ENCODE measurements at places on chromosomes 12 and 14.

- no peak for DNase-seq
These were observed 110.3 kb downstream of the DICER1 start for GRCh38 chr14:95046711-95047681.

GRCh38 chr12:22627371-22627770, 2.4 kb downstream of the ETNK1 start:
- DNase-seq = no peak

DNA sequence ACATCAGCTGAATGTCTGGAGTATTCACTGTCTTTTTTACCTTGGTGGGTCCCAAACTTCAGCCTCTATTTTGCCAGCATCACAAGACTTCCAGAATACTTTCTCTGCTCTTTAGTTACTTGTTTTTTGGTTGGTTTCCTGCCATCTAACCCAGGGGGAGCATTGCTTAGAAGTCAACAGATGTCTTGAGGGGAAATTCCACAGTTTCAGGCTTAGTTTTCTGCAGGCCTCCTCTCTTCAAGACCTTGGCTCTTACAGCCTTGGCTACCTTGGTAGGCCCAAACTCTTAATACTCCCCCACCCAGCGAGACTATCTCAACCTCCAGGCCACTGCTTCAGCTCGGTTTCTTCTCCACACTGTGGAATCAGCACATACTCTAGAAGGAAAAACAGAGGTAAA, 41.7 kb downstream of the NEDD1 start:
- no peak for DNase-seq

DNA sequence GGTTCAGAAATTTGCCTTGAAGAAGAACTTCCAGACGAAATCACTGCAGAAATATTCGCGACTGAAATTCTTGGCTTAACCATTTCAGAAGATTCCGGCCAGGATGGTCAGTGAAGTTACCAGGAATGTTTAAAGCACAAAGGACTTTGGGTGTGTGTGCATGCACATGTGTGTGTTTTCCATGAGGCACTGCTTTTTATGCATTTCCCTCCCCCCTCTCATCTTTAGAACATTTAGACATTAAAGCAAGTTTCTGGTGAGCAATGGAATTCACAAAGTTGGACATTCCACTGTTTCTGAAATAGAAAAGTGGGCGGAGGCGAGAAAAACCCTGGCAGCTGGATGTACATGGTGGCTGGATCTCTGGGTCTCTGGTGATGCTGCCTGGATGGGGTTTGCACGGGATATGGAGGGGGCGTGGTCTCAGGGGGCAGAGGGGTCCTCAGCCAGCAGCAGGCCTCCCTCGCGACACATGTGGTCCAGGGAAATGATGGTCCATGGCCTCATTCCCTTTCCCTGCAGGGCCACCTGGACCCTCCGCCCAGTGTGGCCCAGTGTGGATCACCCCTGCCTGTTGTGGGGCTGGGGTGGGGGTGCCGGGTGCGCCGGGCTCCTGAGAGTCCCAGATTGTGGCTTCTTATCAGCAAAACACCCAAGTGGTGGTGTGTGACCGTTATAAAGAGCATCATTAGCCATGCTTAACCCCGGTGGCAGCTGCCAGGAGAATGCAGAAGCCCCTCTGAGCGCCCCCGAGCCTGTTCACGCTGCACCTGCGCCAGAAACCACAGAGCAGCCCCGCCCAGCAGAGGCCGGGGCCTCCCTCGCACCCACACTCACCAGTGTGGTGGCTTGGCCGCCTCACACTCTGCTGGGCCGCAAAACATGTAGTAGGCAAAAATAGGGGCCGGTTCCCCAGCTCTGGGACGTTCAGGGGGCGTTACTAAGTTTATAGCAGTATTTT, 17.8 kb upstream of the BCL7A start:
- no peak for DNase-seq

DNA sequence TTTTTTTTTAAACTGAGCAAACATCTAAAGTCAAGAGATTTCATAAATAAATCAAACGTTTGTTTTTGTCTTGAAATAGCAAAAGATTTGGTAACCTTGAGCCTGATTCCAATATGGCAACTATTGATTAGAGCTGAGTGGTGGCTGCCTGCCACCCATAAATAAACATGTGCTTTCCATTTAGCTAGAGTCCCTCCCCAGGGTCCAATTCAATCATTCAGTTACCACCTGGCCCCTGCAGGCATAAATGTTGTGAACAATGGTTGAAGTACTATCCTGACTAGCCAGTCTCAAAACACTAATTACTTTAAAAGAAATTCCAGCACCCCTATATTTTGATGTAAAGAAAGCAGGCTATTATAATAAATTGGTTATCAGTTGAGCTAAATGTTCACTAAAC, 129.7 kb upstream of the GRIP1 start:
- DNase-seq = no peak

DNA sequence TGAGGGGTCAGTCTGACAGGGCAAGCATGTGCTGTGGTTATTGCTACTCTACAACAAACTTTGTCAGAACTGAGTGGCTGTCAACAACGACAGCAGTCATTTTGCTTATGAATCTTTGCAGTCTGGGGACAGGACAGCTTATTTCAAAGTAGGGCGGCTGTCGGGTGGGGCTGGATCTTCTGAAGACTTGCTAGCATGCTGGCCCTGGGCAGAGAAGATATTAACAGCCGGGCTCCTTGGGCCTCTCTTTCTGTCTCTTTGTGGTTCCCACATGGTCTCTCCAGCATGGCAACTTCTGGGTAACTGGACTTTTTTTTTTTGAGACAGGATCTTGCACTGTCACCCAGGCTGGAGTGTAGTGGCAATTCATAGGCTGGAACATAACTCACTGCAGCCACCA, 33.9 kb upstream of the ALDH2 start:
- DNase-seq = no peak

DNA sequence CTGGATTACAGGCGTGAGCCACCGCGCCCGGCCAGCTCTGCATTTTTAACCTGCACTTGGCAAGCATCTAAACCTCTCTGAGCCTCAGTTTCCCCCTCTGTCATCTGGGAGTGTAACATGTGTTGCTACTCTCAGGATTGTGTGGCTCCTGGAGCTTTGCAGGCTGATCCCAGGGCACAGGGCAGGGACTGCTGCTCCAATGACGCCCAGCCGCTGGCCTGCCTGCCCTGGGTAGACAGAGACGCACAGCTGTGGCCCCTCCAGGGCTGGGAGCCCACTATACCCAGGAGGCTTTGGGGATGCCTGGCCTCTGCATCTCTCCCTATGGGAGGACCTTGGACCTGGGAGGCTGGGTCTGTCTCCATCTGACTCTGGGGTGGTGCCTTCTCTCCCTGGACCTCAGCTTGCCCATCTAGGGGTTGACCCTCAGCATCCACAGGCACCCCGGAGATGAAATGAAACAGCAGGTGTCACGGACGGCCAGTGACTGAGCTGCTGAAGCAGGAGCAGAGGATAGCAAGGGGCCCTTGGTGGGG, 13.7 kb downstream of the ARL6IP4 start:
- no peak for DNase-seq

- DNase-seq = no peak
These were observed 190.9 kb downstream of the ETV6 start for GRCh38 chr12:11840366-11840765.

DNA sequence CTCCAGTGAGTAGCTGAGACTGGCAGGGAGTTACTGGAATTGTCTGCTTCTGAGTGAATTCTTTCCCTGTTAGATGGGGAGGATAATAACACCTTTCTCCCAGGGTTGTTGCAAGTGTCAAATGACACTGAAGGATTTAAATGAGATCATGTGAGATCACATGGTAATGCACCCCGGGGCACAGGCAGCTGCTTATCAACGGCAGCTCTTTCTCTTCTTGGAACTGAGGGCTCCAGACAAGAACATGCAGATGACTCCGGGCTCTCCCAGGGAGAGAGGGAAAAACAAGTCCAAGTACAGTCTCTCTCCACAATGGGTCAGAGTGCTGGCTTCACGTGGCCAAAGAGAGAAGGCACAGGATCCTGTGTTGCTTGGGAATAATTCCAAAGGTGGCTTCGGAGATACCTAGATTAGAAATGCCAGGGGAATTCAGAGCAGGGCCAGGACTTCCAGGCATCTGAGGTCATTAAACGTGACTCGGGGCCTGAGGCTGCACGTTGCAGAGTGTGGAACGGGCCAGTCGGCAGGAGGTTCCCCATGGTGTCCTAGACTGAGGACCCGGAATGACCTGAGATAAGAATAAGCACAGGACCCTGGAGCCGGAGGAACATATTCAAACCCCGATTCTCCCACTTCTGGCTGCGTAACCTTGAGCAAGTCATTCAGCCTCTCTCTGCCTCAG, 109.2 kb downstream of the PRMT8 start:
- no peak for DNase-seq

- DNase-seq = no peak
These were observed 4.9 kb downstream of the KRT1 start for GRCh38 chr12:52675301-52675701.

DNA sequence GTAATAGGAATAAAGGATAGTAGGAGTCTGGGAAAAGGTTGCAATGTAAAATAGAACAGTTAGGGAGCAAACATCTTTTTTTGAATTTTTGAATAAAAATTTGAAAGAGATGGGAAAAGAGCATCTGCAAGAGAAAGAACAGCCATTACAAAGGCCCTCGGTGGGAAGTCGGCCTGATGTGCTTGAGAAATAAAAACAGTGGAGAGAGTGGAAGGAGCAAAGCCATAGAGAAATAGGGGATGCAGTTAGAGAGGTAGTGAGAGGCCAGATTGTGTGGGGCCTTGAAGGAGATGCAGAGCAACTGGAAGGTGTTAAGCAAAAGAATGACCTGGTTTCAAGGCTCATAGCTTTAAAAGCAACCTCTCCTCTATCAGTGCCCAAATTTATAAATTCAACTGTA, 409.8 kb downstream of the RERGL start:
- no peak for DNase-seq

All from CD4-positive, alpha-beta T cell treated with Interleukin-15 for 4 hours (primary cell).